ENCODE measurements at places on chromosomes 2 and 18.

DNA sequence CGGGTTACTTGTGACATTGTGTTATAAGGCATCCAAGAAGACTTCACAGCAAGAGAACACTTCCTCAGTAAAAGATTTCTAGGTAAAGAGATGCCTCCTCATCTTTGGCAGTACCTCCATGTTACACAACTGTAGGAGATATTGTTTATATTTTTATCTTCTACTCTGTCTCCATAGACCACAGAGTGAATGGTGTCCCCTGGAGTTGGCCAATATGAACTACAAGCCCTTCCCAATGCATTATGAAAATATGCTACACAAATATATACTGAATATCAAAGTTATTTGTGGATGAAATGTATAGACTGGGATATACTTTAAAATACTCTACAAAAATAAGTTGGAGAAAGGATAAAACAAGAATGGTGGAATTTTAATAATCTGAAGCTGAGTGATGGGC is 46.7 kb downstream of the MBOAT2 start:
- no peak for DNase-seq

- no peak for DNase-seq
Measured at GRCh38 chr2:180669016-180669415, 311.4 kb upstream of the UBE2E3 start.

DNA sequence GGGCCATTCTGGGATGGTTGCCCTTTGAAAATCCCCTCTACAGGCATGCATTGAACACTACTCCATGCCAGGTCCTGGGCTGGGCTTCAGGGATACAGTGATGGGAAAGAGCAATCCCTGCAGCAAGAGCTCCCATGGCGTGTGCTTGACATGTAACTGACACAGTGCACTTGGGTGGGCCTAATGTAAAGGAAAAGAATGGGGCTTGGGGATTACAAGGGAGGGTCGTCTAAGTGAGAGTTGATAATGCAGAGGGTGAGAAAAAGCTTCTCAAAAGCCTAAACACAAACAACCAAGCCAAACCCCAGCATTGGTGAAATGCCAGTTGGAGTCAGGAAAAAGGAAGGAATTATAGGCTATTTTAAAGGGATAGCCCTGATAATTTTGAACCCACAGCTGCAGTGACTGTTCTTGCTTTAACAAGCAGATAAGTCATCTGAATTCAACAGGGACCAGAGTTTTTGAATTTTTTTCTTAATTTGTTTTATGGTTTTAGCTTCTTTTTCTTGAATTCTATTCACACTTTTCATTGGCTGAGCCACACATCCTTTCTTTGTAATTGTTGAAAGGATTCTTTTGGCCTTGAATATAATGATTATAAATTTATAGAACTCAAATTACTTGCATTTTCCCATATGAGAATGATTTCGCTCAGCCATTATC is 308.7 kb downstream of the LPIN1 start:
- DNase-seq = no peak

- no peak for DNase-seq
Measured at GRCh38 chr2:163205589-163206254, 367.2 kb upstream of the KCNH7 start.

- DNase-seq = no peak
Measured at GRCh38 chr2:184444217-184444616, 154.1 kb upstream of the ZNF804A start.

DNA sequence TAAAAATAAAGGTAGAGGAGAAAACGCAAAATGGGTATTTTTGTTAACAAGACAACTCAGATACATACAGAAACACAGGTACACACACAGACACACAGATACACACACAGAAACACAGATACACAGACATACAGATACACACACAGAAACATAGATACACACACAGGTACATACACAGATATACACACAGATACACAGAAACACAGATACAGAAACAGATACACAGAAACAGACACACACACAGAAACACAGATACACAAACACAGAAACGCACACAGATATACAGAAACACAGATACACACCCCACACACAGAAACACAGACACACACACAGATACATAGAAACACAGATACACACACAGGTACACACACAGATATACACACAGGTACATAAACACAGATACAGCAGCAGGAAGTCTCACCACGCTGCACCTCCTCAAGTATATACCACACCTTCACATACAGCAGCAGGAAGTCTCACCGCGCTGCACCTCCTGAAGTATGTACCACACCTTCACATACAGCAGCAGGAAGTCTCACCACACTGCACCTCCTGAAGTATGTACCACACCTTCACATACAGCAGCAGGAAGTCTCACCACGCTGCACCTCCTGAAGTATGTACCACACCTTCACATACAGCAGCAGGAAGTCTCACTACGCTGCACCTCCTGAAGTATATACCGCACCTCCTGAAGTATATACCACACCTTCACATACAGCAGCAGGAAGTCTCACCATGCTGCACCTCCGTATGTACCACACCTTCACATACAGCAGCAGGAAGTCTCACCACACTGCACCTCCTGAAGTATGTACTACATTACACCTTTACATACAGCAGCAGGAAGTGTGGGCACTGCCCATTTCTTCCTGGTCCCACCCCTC is 250.5 kb downstream of the HDAC4 start:
- no peak for DNase-seq

DNA sequence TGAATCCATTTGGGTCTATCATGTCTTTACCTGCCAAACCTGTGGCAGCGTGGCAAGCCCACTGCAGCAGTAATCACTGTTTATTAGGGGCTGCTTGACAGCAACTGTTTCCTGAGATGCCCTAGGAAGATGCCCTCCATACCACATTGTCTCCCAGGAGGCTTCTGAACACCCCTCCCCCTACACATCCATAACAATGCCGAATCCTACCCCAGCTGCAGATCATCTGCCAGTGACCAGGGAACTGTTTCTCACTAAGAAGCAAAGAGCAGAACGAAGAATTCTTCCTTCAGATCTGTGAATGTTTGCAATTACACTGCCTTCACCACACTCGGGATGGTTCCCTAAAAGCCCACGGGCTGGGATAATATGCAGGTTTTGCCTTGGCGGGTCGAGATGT is 127.8 kb downstream of the VIT start:
- no peak for DNase-seq

DNA sequence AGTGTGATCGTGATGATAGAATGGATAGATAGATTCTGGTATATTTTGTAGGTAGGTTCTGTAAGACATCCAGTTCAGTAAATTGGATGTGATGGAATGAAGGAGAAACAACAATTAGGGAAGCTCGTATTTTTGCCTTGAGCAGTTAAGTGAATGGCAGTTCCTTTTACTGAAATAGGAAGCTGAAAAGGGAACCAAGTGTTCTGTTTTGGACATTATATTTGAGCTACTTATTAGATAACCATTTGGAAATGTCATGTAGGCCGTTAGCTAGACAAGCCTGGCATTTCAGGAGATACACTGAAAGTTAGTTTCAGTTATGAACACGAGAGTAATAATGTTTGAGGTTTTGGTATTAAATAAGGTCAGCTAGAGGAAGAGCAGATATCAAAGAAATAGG is 41.5 kb downstream of the MARCHF7 start:
- DNase-seq = peak; percentile 68

GRCh38 chr18:63518178-63519012 is 23.8 kb upstream of the SERPINB12 start:
- peak; percentile 17 for DNase-seq

DNA sequence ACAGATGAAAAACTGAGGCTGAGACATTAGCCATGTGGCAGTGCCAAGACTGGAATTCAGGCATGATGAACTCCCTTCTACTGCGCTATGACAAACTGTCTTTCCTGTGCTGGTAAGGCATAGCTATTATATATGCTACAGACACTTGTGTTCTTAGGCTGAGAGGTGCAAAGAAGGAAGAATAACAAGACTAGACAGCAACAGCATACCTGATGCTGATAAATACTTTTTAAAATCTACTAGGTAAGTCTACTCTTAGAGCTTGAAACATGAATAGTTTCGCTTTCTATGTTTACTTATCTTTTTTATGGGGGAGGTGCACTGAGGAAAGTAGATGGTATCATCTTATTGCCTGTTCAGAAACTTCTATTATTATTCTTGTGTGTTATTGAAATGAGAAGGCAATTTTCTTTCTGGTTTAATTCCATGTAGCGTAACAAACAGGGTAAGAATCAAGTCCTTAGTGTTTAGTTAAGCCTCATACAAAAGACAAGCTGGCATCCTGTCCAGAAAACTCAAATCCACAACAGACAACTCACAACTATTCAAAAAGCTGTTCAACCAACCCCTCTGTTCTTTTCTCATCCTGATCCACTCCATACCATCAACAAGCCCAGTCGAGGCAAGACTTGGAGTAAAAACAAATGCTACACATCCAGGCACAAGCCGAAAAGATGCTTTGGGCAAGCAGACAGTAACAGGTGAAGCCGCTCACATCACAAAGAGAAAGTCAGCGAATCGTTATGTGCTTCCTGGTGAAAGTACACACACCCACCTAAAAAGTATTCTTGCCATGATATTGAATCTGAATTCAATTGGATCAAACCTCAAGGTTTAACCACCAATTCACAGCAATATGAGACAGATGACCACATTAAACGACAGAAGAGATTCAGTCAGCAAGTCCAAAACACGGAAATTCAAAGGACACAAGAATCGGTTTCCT is 1.5 kb downstream of the TTC32 start:
- DNase-seq = no peak

- no peak for DNase-seq
Measured at GRCh38 chr2:225765820-225766219, 366.3 kb downstream of the NYAP2 start.

DNA sequence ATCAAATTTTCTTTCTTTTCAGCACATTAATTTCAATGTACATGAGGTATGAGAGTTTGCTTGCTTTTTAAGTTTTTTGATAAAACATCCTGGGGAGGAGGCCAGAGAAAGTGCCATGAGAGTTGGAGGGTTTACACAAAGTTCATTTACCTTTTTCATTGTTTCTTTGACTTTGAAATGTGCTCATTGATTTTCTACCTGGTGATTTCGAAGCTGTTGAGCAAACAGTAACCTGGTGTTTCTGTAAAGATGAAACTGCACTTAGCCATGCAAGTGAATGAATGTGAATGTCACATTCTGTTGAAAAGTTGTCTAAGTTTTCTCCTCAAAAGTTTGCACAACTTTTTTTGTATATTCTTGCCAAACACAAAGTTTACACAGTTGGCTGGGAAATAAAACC is 797.0 kb downstream of the METTL4 start:
- no peak for DNase-seq

DNA sequence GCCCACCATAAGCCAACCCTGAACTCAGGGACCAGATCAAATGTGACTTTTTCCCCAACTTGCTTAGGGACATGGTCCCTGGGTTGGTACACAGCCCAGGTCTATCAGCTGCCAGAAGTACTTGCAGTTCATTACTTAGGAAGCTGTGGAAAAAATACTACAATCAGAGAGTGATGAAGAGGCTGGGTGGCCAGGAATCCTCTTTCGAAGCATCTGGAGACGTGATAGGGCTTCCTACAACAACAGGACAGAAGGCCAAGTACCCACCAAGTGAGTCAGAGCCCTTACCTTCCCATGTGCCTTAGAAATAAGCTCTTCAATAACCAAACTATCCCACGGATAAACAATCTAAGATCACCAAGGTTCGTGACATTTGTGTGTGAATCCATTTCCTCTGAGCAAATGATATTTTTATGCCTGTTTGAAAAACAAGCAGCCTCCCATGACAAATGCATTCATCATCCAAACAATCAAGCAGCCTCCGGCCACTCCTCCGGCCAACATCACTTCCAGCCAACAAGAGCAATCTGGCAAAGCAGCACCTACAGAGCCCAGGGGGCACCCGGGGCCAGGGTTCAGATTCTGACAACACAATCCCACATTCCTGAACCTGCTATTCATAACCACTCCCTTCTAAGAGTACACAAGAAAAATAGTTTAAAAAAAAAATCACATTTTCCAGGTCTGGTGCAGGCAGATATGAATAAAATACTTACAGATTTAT is 26.4 kb downstream of the TBC1D8 start:
- DNase-seq = no peak

DNA sequence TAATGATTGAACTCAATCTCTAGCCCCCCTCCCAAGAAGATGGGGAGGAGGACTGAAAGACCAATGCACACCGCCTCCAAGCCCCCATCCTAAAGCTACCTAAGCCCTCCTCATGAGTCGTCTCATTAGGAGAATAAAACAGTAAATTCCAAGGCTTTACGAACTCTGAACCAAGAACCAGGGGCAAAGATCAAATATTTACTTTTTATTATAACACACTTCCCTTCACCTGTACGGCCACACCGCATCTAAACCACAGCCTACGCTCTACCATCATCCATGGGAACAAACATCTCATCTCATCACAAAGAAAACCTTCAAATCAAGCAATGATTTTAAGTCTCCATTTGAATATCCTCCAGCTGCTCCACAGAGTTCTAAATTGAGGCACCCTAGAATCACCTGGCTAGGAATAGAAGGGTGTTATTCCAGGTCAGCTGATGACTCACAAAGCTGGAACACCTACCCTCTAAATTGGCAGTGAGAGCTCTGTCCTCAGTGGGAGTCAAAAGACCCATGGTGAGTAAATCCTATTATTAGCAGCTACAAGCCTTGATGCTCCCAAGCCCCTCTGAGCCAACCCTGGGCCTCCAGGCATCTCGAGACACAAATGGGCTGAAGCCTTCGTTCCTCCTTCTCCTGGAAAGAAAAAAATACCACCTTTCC is 45.6 kb upstream of the BZW1 start:
- no peak for DNase-seq

GRCh38 chr18:66548747-66549146 is 55.1 kb downstream of the CDH19 start:
- DNase-seq = no peak

Measured in bone marrow (tissue), 2 donors.